ENCODE measurements at places on chromosomes 13 and 19.

DNA sequence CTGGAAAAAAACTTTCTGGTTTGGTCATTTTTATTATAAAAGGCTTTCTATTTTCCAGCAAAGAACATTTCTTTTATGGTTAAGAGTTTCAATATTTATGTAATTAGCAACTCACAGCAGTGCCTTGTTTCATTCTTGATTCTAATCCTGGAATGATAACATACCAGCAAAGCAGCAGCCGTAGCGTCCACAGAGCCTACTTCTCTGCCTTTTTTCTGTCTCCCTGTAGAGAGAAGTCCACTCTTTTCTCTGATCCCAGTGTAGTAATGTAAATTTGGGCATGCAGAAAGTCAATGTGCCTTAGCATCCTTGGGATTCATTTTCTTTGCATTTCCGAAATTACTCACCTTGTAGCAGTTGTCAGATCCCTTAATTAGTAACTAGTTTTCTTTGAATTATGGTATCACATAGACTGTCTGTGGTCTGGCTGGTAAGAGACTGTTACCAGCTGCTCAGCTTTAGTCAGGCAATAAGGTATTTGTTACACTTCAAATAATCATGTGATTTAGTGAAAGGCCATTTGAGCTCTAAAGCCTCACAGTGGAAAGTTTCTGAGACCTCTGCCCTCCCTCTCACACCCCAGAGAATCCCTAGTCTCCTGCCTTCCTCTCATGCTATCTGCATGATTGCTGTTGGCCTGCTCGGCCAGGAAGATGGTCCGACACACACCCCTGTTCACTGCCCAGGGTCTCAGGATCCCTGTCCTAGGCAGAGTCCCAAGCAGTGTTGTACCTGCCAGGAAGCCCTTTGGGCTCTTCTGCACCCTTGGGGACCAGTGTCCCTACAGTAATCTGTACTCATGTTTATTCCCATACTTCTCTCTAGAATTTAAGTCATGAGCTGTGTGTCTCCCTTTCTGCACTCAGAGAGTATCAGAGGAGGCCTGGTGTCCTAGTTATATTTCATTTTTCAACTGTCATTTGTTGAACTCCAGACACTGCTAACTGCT, 86.3 kb downstream of the LRCH1 start:
- DNase-seq: no peak

GRCh38 chr13:93771227-93771626, 544.6 kb downstream of the GPC6 start:
- no peak for DNase-seq

DNA sequence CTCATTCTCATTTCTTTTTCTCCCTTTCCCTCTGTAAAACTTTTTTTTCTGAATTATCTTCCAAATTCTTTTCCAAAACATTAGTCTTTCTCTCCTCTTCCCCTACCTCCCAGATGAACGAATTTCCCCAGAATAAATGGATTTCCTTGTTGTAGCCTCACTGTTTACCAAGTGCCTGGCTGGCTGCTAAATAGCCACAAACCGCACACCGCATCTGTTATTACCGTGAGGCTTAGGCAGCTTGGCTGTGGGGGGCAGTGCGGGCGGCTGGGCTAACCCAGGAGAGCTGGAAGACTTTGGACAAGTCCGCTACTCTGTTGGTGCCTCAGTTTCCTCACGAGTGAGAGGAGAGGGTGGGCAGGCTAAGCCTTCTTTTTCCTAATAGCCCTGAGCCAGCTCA, 10.7 kb downstream of the IL17D start:
- DNase-seq: no peak

- DNase-seq: no peak
Observed at GRCh38 chr13:111286162-111286561, 34.3 kb upstream of the TEX29 start.

DNA sequence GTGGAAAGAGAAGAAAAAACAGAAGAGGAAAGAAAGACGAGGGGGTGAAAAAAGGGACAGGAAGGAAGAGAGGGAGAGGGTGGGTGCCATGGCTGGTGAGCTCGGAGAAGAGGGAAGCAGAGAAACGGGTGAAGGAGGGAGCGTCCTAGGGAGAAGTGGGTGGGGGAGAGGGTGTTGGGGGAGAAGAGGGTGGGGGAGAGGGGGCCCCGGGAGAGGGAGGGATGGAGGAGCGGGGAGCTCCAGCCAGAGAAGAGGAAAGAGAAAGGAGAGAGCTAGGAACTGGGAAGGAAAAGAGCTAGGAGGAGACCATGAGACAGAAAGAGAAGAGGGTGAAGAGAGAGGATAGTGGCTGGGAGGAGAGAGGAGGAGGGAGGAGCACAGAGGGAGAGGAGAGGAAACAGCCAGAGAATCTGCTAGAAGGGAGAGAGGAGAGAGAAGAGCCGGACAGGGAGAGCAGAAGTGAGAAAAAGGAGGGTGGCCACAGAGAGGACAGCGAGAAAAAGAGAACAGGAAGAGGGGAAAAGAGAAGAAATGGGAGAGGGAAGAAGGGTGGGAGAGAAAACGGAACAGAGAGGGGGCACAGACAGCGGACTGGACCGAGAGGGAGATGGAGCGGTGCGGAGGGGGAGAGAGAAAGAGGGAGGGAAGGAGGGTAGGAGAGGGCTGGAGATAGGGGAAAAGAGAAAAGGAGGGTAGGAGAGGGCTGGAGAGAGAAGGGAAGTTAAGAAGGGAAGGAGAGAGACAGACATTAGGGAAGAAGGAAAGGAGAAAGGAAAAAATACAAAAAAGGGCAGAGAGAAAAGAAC, 11.9 kb upstream of the GARIN5A start:
- no peak for DNase-seq

DNA sequence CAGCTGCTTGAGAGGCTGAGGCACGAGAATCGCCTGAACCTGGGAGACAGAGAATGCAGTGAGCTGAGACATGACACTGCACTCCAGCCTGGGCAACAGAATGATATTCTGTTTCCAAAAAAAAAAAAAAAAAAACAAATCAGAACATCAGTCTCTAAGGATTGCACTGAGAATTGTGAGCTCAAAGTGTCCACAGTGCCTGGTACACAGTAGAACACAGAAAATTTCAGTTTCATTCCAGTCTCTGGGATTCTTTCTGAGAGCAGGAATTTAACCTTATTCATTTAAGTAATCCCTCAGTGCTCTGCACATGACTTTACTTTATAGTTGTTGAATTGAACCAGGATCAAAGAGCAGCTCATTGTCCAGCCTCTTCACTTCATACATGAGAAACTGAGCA, 25.9 kb upstream of the GATAD2A start:
- DNase-seq: no peak

GRCh38 chr13:98957731-98958442, 20.0 kb downstream of the DOCK9 start:
- DNase-seq: no peak

- peak; percentile 92 for DNase-seq
Observed at GRCh38 chr19:58150328-58150921, at the start of gene ZNF329. Gene ZNF329, minus strand, starts transcription at chr19:58150789. Its CDS starts 21,286 bp downstream, at chr19:58129503.

GRCh38 chr19:36417752-36418286, 625 bp downstream of the ZFP82 start:
- no peak for DNase-seq

DNA sequence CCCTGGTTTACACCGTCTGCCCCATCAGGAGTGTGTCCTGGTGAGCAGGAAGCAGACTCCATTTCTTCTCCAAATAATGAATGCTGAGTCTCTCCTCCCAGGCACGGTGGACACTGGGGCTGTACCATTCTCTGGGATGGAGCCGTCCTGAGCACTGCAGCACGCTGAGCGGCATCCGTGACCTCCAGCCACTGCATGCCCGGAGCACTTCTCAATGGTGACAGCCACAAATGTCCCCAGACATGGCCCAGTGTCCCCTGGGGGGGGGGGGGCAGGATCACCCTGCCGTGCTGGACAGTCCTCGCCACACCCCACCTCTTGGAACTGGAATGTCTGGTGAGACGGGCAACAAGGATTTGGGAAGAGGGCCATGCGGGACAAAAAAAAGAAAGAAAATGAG, 37.4 kb downstream of the GNG7 start:
- DNase-seq: no peak

- DNase-seq: peak; percentile 36
Observed at GRCh38 chr19:9934132-9934950, 2.0 kb downstream of the OLFM2 start.

- DNase-seq: no peak
Observed at GRCh38 chr13:66835040-66835628, 395.0 kb downstream of the PCDH9 start.

DNA sequence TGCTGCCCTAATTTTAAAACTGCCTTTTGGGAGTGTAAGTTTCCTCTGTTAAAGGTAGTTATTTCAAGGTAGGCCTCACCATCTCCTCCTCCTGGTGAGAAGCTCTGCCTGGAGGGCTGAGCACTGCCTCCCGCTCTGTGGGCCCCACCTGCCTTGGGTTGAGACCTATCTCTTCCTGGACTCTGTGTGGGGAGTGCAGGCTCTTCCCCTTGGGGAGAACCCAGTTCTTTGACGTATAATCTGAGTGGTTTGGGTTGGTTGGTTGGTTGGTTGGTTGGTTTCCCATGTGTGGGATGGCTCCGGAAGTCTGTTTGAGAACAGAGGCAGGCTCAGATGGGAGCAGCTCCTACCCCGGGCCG, 39.1 kb downstream of the ACTN4 start:
- DNase-seq: no peak

GRCh38 chr13:86584301-86584700, 785.1 kb upstream of the SLITRK6 start:
- DNase-seq: no peak

Data from KG1 (cell line).